Activated T-cell treated with anti-CD3 and anti-CD28 coated beads, Interleukin-2, amount 50 U/mL, for 72 hours (primary cell): ENCODE measurements at places on chromosomes 4 and X. TPM values are rescaled to one million over a fixed set of nuclear protein-coding genes. Genes with fewer than 3 reads are reported as not detected.

Gene RXFP1
- total RNA-seq, result not detected

DNA sequence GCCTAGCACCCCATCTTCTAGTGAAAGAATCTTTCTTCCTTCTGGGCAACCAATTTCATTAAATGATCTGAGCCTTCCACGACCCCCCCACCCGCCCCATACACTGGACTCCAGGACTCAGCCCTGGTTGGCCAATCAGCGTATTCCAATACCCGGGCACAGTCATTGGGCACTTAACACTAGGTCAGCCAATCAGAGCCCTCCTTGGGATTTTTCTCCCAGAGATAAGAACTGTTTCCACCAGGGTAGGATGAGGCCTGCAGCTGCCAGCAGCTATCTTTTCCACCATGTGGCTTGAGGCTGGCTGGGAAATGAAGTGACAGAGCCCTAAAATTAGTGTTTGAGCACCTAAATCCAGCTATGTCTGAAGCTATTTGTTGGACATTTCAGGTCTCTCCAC is 418.8 kb downstream of the BCOR start:
- H3K4me1 ChIP-seq, result no peaks in the 10 kb centered on the region
- no peak for DNase-seq
- H3K4me3 ChIP-seq, result no peak overlapping the region
- no peaks in the 10 kb centered on the region for H3K36me3 ChIP-seq
- no peak overlapping the region for H3K27ac ChIP-seq

GRCh38 chrX:36803151-36803550 is 205.0 kb upstream of the FAM47C start:
- H3K36me3 ChIP-seq, result no peaks in the 10 kb centered on the region
- no peak overlapping the region for H3K27ac ChIP-seq
- no peaks in the 10 kb centered on the region for H3K27me3 ChIP-seq
- no peaks in the 10 kb centered on the region for H3K4me1 ChIP-seq
- H3K4me3 ChIP-seq, result no peak overlapping the region
- DNase-seq, result no peak

- no peaks in the 10 kb centered on the region for H3K27me3 ChIP-seq
- H3K4me1 ChIP-seq, result no peaks in the 10 kb centered on the region
- DNase-seq, result no peak
Measured at GRCh38 chr4:160510928-160511327, 1408.0 kb downstream of the RAPGEF2 start.

DNA sequence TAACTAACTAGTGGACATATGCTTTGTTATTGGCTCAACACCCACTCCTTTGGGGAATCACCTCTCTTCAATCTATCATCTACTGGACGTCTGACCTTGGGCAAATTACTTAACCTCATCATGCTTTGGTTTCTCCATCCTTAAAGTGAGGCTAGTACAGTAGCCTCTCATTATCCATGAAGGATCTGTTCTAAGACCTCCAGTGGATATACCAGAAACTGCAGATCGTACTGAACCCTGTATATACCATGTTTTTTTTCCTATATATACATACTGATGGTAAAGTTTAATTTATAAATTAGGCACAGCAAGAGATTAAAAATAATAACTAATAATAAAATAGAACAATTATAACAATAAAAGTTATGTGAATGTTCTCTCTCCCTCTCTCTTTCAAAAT is 56.2 kb downstream of the HMGB3 start:
- no peak overlapping the region for H3K27ac ChIP-seq
- no peaks in the 10 kb centered on the region for H3K36me3 ChIP-seq
- no peak overlapping the region for H3K4me3 ChIP-seq
- no peak for DNase-seq
- peaks cover 51% of the 10 kb centered on the region for H3K27me3 ChIP-seq
- no peaks in the 10 kb centered on the region for H3K4me1 ChIP-seq

DNA sequence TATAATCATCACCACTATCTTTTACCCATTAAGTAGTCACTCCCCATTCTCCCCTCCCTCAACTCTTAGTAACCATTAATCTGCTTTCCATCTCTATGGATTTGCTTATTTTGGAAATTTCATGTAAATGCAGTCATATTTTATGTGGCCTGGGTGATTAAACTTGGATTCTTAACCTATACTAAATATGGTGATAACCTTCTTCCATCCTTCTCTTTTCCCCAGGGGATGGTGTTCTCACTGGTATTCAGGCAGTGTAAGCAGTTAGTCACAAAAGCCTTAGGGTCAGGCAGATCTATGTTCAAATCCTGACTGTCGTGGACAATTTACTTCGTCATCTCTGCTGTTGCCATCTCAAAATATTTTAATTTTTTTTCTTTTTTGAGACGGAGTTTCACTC is 29.6 kb downstream of the RAB40AL start:
- no peak overlapping the region for H3K4me3 ChIP-seq
- H3K36me3 ChIP-seq, result peaks cover 4% of the 10 kb centered on the region
- peaks cover 27% of the 10 kb centered on the region for H3K27me3 ChIP-seq
- no peaks in the 10 kb centered on the region for H3K4me1 ChIP-seq
- no peak for DNase-seq
